Activated T-cell treated with anti-CD3 and anti-CD28 coated beads, Interleukin-2, amount 50 U/mL, for 48 hours (primary cell): ENCODE measurements at places on chromosomes 11 and 22.

DNA sequence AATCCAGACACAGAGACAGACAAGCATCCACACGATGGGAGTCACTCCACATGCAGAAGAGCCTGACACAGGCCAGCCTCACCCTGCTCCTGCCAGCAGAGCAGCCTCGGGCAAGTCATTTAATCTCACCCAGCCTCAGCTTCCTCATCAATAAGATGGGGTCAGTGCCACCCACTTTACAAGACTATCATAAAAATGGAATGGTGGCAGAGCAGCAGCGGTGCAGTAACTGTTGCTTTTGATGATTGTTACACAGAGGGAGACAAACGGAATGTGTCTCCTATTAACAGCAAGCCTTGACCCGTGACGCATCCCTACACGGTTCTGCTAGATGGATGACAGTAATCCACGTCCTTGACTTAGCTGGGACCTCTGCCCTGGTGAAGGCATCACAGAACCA, 26.0 kb upstream of the ARFGAP3 start:
- DNase-seq: no peak

GRCh38 chr22:30600921-30601320, 6.1 kb upstream of the TCN2 start:
- no peak for DNase-seq

DNA sequence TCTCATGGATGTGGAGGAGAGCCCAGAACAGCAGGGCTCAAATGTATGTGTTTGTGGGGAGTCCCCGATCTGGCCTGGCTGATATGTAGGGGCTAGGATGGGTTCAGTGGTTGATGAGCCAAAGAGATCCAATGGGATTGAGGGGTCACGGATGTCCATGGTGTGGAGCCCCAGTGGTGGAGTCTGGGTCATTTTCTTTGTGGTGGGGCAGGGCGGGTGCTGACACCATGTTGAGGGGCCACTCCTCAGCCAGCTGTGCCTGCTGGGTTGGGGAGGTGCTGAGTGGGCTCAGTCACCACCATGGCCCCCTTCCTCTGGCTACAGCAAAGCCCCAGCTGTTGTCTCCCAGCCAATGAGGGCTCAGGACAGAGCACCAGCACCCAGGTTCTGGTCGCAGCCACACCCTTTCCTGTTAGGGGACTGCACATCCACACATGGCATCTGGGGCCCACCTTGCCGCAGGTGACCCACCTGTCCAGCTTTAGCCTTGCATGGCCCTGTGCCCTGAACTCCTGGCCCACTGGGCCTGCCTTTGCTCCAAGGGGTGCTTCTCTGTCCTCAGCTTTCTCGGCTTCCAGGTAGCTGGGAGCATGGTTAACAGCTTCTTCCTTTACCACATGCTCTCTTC, 3.2 kb upstream of the GNAZ start:
- peak; percentile 13 for DNase-seq

DNA sequence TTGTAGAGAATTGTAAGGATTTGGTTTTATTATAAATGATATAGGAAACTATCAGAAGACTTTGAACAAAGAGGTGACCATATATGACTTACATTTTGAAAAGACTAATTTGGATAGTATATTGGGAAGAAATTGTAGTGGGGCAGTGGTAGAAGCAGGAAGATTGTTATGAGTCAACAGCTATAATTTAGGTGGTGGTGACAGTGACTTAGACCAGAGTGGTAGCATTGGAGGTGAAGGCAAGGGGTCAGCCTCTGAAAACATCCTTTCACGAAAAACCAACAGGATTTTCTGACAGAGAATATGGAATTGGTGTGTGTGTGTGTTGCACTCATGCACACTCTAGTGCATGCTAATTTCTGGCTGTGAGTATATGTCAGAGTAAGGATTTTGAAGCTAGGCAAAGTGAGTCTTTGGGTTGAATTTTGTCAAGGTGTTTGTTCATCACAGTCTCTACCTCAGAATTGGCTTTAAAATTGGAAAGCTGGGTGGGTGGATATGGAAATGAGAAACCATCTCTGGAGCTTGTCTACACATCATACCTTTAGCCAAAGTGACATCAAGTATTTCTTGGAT, 8.2 kb upstream of the HBE1 start:
- no peak for DNase-seq

DNA sequence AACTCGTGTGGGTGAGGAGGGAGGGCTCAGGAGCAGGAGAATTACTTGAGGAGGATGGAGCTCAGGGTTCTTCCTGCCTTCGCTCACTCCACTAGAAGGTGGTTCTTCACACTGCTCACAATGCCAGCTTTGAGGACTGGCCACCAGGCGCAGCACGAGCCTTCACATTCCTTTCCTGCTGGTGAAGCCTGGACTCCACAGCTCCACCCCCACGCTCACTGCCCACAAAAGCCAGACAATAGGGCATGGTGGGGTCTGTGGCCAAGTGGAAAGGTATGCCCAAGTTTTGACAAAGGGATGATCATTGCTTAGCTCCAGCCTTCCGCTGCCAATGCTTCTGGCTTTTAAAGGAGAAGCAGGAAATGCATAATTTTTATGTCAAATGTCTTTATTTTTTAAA, 58.0 kb upstream of the FADD start:
- no peak for DNase-seq

DNA sequence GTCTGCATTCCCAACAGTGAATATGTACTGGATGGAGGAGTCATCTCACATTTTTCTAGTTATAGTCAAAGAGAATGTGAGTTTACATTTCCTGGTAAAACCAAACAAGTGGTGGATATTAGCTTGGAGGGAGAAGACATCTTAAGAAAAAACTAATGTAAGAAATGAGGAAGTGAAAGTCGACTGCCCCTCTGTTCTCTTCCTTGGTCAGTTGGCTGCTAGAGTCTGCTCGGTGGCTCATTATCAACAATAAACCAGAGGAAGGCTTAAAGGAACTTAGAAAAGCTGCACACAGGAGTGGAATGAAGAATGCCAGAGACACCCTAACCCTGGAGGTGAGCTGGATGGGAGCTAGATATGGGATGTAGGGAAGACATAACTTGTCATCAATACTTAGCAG, 5.8 kb downstream of the SLC22A9 start:
- DNase-seq: no peak

DNA sequence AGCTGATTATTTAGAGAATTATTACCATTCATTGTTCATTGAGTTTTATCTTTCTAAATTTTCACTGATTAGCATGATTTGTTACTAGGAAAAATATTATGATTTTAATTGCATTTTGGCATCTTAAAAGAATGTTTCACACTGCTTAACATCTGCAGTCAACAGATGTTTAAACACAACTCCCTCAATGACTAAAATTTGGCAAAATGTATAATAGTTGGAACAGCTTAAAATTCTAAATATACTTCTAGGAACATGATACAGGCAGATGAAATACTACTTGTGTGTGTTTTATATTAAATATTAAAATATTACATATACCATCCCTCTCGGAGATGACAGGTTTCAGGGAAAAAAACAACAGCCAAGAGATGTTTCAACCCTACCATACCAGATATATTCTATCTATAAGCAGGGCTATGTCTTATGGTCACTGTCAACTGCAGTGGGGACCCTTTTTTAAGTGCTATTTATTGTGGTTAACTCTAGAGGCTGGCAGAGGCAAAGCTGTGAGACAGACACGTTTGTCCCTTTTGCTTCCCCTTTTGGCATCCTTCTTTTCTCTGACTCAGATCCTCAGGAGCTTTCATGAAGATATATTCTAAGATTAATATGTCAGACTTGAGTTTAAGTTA, 81.9 kb downstream of the BDNF start:
- no peak for DNase-seq

GRCh38 chr11:76830639-76831327, 29.9 kb upstream of the ACER3 start:
- no peak for DNase-seq

DNA sequence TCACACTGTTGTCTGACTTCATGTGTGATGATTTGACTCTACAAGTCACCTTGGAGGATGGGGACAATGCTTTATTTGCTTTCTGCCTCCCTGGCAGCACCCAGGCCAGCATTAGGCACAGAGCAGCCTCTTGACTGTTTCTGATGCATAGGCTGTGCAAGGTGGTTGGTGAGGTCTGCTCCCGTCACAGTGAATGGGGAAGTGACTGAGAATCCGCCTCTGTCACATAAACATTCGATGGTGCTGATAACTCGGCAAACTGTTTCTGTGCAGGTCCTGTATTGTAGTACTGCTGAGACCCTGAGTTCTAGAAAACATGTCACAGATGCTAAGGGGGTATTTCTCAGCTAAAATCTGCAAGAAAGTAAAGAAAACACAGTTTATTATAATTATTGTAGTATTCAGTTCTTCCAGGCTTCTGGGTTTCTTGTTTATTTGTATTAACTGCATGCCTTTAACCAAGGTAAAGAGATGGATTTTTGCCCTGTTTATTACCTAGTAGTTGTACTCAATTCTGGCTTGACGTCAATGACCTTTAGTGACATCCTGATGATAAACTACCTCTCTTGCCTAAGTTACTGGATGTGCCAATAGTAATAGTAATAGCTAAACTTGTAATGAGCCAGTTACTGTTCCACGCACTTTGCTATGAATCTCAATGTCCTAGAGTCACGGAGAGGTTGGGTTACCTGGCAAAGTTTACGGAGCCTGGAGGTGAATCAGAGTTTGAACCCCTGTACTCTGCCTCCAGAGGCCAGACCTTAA, 24.8 kb upstream of the RCN1 start:
- DNase-seq: no peak

DNA sequence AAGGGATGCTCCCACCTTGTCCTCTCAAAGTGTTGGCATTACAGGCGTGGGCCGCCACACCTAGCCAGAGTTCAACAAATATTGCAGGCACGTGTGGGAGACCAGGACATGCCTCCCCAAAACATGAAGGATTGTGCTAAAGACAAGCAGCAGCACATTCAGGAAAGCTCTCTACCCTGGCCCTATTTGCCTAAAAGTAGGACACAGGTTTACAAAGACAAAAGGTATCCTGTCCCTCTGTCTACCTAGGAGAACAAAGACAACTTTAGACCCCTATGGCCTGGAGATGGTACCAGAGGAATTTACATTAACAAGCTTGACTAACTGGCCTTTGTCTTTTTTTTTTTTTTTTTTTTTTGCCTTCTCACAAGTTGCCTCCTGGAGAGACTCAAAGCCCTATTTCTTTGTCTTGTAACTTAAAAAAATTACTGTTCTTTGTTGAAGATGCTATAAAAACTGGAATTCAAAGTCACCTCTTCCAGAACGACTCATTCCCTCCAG, 859 bp upstream of the ACCS start:
- no peak for DNase-seq

GRCh38 chr11:1060852-1061616, 13.6 kb upstream of the MUC2 start:
- no peak for DNase-seq

- no peak for DNase-seq
Measured at GRCh38 chr22:47002692-47003091, 240.2 kb downstream of the TBC1D22A start.

DNA sequence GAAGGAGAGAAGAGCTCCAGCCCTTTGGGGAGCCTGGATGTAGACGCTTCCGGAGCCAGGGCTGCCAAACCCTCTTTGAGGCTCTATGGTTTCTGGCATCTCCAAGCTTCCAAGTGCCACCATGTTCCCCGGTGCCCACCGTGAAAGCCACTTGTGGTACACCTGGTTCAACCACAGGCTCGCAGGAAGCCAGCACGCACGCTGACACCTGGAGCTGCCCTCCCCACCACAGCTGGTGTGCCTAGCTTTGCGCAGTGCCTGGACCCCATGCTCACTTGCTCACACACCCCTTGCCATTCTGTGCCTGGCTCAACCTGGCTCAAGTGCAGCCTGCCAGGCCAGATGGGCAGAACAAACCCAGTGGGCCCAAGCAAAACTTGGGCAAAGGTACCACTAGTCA, 831.4 kb downstream of the DLG2 start:
- DNase-seq: no peak

DNA sequence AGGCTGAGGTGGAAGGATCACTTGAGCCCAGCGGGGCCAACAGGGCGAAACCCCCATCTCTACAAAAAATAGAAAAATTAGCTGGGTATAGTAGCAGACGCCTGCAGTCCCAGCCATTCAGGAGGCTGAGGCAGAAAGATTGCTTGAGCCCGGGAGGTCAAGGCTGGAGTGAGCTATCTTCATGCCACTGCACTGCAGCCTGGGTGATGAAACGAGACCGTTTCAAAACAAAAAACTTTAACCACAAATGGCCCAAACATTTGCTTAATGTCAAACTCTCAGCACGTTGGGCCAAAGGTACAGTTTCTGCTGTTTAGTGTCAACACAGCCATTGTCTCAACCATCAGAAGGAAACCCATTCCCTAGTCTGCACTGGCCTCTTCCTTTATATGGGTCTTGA, 69.2 kb upstream of the TTC12 start:
- no peak for DNase-seq

GRCh38 chr11:79550809-79551208, 110.0 kb upstream of the TENM4 start:
- no peak for DNase-seq

GRCh38 chr11:19053909-19054308, 6.6 kb downstream of the MRGPRX2 start:
- DNase-seq: no peak

GRCh38 chr11:74153224-74153623, 17.6 kb downstream of the C2CD3 start:
- DNase-seq: no peak

GRCh38 chr11:3989921-3990290, 104.7 kb upstream of the RRM1 start:
- DNase-seq: no peak

DNA sequence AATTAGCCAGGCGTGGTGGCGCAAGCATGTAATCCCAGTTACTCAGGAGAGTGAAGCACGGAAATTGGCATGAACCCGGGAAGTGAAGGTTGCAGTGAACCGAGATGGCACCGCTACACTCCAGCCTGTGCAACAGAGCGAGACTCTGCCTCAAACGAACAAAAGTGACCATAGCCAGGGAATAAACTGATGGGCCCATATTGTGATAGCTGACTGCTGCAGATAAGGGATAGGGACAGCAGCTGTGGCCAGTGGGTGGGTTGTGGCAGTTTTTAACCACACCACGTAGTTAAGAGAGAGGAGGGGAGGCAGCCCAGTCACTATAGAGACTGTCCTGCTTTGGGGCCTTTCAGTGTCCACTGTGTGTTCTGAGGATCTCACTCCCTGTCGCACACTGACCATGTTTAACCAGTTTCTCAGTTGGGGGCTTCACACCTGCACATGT, 58.9 kb downstream of the PISD start:
- no peak for DNase-seq

GRCh38 chr11:94486068-94486467, 7.6 kb downstream of the MRE11 start:
- no peak for DNase-seq

GRCh38 chr22:46512039-46512370, 25.4 kb downstream of the CELSR1 start:
- no peak for DNase-seq
